Sciatic nerve (tissue), 2 donors: ENCODE measurements at places on chromosomes 1 and 21. TPM values are rescaled to one million over a fixed set of nuclear protein-coding genes. Genes with fewer than 3 reads are reported as not detected.

The EVA1C gene
- total RNA-seq = 65.8 TPM

- no peak for DNase-seq
These were observed 95.3 kb downstream of the CASZ1 start for GRCh38 chr1:10701145-10701544.

- DNase-seq = no peak
These were observed 83.0 kb upstream of the ZC3H12A start for GRCh38 chr1:37391211-37392011.

- DNase-seq = no peak
These were observed 1.2 kb downstream of the LORICRIN start for GRCh38 chr1:153260585-153261280.

DNA sequence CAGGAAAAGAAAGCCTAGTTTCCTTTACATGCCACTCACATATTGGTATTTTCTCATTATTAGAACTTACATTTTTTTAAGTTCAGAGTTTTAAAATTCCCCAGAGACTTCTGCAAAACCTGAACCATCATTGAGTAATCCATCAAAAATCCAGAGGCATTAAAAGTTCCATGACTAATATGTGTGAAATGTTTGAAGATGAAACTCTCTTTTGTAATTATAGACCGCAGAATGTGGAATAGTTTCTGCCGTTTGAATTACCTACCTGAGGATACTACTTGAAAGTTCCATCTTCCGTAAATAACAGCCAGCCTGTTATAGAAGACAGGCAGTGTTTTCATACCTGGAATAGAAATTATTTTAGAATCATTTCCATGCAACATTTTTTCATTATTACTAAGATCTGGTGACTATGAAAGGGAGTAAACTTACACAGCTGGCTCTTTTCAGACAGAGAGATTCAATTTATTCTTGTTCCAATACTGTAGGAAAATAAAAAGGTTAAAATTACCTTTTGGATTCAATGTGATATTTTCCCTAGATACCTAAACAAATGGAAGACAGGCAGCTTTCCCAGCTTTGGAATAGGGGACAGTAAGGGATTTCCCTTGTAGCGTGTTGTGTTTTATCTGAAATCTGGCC is 131.4 kb downstream of the ST6GALNAC5 start:
- no peak for DNase-seq

- no peak for DNase-seq
These were observed 27.9 kb downstream of the PGM1 start for GRCh38 chr1:63621075-63621474.

- peak; percentile 86 for DNase-seq
These were observed 972 bp downstream of the CFAP410 start for GRCh38 chr21:44337941-44338895.

DNA sequence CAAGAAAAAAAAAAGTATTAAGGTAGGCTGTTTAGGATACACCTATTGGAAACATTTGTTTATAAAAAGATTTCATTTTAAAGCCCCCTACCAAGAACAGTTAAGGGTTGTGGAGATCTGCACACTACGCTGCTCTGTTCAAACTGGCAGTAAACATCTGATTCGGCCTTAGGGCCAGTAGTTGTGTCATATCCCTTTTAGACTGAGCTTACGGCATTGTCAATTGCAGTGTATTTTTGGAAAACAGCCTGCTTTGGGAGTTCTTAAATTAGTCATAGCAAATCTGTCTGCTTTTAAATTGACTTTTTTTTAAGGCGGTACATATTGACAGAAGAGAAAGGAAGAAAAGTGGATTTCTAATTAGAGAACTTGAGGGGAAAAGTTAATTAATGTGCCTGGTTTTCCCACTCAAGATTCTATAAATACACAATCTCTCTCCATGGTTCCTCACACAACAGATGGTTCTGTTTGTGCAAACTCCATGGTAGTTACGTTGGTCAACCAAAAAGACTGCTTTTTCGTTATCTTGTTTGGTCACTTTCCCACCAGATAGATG is 1.7 kb upstream of the ELK4 start:
- DNase-seq = no peak

DNA sequence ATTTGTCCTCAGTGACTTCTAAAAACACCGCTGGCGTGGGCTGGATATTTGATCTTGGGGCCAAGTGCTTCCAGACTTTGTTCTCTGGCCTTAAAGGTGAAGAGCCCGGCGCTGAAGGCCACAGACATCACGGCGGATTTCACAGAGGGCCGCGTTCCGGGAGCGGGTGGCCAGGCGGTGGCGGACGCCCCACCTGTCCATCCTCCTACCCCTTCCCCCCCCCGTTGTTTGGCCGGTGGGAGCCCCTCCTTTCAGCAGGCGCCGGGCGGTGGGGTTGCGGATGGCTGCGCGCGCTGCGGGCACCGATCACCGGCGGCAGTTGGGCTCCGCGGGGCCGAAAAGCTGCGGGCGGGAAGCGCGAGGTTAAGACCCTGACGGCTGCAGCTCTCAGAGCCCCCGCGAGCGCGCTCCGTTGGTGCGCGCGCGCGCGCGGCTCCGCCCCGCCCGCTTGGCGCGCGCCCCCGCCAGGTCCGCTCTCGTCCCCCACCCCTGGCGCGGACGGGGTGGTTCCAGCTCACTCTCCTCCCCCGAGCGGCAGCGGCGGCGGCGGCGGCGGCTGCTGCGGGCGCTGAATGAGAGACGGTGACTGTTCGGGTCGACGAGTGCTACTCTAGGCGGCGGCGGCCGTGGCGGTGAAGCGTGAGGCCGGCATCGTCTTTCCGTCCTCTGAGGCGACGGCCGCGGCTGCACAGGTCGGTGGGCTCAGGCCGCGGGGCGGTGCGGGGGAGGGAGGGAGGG is at the start of gene RALGPS2:
RALGPS2 (plus strand) TSS at position 517 of the 738 bp plus-strand sequence. CDS start 51,521 bp downstream, outside the sequence.
- DNase-seq = peak; percentile 81

The ZNF593OS gene
- total RNA-seq = not detected
